ENCODE measurements at places on chromosomes 4 and X.

DNA sequence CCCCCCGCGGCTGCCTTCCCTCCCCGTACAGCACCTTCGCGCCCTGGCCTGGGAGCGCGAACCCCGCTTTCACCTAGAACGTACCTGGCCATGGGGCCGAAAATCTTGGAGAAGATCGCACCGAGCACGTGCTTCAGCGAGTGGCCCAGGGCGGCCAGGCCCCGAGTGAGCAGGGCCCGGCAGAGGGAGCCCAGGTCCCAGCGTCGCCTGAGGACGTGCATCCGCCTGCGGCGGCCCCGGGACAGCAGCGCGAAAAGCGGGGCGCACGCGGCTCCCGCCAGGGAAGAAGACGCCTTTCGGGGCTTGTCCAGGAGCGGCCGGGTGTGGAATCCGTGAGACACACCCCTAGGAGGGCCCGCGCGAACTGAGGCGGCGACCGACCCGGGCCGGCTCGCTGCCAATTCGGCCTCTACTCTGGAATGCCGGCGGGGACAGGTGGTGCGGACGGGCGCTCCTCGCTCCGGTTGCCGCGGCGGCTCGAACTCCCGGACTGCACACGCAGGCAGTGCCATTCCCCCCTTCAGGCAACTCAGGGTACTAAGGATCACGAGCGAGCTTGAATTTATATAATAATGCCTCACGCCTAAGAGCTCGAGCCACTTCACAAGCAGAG lies at the start of gene HS6ST2:
HS6ST2 (minus strand) TSS at position 539 of the 613 bp plus-strand sequence.
- DNase-seq = peak; percentile 26

- no peak for DNase-seq
These were observed 84.4 kb downstream of the PPARGC1A start for GRCh38 chr4:23805450-23805851.

DNA sequence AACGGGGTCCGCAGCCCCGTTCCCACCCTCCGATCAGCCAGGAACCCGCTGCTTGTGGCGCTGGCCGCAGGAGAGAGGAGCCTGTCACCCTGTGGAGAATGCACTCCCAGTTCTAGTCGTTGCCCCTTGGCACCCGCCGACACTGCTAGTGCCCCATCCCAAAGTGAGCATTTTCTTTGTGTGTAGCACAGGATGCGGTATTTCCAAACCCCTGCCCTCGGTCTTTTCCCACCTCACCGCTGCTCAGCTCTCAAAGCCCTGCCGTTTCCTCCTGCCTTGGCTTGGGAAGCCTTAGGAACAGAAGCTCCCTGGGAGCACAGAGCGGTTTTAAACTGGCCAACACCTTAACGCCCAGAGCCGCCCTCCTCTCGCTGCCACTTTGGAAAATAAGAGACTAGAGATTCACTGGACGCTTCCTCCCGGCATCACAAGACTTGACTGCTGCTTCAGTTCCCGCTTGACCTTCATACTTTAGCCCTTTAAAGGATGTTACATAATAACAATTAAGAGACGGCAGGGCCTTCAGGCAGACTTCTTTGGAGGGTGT lies 772 bp downstream of the CYP4V2 start:
- no peak for DNase-seq

- DNase-seq = no peak
These were observed 46.8 kb downstream of the UGT2A3 start for GRCh38 chr4:68904786-68905185.

DNA sequence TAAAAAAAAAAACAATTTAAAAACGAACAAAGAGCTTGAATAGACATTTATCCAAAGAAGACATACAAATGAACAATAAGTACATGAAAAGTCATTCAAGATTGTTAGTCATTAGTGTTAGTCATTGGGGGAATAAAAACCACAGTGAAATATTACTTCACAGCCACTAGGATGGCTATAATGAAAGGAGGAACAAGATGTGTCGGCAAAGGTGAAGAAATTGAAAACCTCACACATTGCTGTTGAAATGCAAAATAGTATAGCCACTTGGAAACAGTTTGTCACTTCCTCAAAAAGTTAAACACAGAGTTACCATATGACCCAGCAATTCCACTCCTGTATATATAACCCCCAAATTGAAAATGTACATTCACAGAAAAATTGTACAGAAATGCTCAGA lies 45.2 kb upstream of the SLC39A8 start:
- no peak for DNase-seq

DNA sequence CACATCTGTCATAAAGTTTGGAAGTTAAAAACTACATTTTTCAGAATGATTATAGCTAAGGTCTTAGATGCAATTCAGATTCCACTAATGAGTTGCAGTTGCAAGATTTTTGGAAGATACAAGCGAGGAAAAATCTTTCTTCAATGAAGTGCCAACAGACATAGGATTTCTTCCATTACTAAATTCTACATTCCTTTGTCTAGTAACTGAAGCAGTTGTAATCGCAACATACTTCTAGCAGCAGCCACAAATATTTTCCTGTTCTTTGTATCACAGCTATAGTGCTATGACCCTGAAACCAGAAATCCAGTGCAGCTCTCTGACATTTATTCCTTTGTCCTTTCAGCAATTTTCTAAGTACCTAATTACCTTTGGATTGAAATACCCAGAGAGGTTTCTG lies 225.2 kb upstream of the SLIT2 start:
- DNase-seq = no peak

- DNase-seq = no peak
These were observed 54.6 kb upstream of the CLCN4 start for GRCh38 chrX:10102046-10102704.

DNA sequence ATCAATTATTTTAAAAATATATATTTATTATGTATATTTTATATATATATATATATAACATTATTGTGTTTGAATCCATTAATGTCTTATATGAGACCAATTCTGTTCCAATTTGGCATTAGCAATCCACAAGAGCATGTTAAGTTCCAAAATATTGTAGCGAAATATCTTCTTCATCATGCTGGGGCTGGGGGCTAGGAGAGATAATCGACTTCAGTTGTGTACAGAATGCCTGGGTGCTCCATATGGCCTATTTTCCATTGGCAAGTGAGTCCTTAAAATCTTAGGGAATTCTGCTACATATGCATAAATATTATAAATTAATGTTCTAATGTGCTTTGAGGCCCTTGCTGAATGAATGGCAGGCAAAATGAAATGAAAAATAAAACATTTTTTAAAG lies 117.7 kb downstream of the PCDH7 start:
- no peak for DNase-seq

DNA sequence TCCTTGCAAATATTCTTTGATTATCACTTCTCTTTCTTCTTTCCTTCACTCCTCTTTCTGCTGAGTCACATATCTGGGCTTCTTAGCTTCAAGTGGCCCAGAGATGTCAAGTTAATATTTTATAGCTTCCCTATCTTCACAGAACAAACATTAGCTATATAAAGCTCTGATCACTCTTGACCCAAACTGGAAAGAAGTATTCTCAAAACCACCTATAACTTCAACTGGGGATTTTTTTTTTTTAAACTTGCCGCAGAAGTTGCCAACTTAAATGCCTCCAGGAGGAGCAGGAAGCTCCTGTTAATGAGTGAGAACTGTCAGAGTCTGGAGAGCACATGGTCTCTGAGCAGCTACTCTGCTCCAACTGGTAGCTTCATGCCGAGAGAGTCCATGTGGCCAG lies 233.3 kb upstream of the EDNRA start:
- no peak for DNase-seq

DNA sequence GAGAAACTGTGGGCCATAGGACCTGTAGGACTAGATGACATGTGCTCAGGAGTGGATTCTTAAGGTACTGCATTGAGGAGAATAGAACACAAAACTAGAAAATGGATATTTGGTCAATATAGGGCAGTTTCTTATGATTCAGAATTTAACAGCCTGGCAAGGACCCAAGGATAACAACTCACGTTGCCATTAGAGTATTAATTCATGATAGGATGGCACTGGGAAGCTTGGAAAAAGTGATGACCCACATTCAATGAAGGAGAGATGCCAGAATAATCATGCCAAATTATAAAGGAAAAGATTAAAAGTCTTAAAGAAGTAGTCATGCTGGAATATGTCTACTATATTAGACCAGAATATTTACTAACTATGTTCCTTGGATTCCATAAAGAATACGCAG lies 594.5 kb downstream of the ANKRD50 start:
- DNase-seq = no peak

DNA sequence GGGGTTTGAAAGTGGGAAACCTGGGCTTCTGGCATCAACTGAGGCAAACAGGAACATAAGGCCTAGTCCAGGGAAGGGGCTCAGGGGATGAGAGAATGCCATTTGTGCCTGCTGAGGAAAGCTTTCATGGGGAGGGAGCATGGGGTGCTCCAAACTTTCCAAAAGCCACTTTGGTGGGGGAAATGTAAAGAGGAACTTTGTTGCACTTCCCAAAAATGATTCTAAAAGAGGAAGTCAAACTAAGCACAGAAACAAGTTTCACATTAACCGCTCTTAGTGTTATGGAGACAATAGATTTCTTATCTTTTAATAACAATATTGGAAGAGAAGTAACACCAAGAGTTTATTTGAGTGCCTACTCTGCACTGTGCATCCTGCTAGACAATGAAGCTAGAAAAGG lies 32.3 kb downstream of the GAB3 start:
- DNase-seq = no peak

- DNase-seq = no peak
These were observed 162.1 kb downstream of the TSPAN5 start for GRCh38 chr4:98496152-98496845.

GRCh38 chr4:107578321-107578720 lies 141.7 kb downstream of the PAPSS1 start:
- no peak for DNase-seq

- peak; percentile 69 for DNase-seq
These were observed at the start of gene PCDH19 for GRCh38 chrX:100409610-100410590. Gene PCDH19 (minus strand): TSS chrX:100410273. CDS start chrX:100408597, 1,676 bp downstream.

DNA sequence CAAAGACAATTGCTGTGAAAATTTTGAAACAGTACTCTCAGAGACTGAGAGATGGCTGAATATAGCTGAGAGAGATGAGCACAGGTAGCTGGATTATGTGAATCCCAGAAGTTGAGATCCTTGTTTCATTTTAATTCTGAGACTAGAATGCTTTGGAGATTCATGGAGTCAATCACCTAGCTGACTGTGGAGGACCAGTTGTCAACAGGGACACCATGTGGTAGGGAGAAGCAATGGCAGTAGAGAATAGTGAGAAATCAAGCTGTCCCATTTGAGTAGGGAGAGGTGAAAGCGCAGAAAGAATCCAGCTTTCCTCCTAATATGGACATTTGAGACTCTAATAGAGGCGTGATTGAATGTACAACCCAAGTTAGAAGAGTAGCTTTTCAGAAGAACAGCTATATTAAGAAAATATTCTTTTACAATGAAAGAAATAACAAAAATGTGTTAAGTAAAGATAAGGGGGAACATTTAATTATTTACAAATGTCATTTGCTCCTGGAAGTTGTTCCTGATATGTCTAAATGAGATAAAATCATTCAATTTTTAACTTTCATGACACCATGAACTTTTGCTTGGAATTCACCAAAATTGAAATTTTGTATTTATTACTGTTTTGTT lies 30.3 kb upstream of the GLRB start:
- DNase-seq = no peak
